HL-60 (cell line): ENCODE measurements at places on chromosomes 7 and 10.
A peak's percentile ranks its signal among the peaks of the same experiment; 100 is the strongest.

DNA sequence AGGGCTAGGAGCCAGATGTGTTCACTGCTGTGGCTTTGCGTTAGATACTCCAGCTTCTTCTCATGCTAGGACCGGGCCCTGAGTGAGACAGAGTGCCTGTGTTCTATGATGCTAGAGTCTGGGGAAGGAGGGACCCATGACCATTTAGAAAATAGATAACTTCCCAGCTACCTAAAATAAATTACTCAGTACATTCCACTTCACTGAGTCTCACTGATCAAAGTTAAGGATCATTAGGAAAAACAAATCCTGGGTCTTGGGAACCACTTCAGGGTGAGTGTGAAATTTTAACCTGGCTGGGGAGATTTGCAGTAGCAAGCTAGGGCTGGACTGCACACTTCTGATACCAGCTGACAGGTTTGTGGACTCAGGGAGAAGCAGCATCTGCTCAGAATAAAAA is 138.1 kb downstream of the EMX2 start:
- DNase-seq = no peak

DNA sequence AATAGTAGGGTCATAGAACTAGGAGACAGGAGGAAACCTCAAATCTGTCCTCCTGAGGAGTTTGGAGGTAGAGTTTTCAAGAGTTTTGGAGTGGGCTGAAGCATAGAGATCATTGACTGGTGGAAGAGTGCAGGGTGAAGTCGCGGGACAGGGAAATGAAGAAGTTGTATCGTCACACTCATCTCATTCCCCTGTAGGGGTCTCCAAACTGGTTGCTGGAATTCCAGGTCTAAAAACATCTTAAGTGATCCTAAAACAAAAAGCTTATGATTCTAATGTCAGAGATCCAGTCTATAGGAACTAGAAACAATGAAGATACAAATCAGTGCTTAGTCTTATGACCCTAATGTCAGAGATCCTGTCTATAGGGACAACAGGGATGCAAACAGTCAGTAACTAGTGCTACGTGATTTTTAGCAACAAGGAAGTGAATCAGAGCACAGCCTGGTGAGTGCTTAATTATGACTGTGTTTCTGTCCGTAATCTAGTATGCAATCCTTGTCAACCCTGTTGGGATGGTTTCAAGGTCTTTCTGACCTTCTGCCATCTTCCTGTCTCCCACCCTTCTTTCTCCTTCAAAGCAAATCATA is 139.4 kb downstream of the SKIDA1 start:
- no peak for DNase-seq

DNA sequence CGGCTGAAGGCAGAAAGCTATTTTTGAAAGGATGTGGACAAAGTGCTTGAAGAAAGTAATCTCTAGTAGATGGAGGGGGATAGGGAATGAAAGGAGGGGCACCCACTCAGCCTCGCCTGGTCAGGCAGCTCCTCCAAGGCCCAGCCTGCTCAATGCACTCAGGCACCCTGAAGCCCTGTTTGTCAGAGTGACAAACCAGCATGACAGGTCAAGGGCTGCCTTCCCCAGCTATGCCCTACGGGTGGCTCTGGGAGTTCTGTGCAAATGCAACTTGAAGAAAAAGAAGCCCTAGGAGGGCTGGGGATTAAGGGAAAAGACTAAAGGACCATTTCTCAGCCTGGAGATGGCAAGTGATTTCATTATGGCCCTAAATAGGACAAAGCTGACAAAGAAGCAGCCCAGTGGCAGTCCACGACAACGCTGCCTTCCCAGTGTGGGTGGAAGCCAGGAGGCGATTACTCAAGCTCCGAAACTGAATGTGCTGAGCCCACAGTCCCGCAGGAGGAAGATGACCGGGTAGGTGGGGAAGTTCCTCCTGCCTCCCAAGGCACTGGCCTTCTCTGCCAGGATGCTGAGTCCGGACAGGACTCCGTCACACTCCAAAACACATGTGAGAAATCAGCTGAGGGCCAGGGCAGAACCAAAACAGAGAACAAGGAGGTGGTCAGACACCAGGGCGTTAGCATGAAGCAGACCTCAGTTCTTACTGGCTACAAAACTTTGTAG is 16.3 kb downstream of the LIPA start:
- DNase-seq = no peak

GRCh38 chr7:156543699-156544598 is 96.6 kb upstream of the RNF32 start:
- DNase-seq = no peak

DNA sequence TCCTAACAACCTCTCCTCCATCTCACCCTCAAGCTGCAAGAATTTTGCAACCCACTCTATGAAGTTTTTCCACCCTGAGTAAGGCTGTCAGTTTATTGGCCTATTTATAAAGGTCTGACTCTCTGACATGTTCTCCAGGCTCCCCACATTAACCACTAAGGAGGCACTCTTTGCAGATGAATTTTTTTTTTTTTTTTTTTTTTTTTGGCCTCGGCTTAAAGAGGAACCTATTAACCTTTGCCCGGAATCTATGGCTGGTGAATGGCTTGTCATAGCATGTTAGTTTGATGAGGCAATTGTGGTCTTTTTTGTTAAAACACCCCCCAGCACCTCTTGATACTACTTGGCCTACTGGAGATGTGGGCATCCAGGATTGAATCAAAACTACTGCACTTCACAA is 57.1 kb downstream of the TBXAS1 start:
- peak; percentile 69 for DNase-seq

- DNase-seq = no peak
These were observed 78.6 kb upstream of the CAPZA2 start for GRCh38 chr7:116783666-116784318.

DNA sequence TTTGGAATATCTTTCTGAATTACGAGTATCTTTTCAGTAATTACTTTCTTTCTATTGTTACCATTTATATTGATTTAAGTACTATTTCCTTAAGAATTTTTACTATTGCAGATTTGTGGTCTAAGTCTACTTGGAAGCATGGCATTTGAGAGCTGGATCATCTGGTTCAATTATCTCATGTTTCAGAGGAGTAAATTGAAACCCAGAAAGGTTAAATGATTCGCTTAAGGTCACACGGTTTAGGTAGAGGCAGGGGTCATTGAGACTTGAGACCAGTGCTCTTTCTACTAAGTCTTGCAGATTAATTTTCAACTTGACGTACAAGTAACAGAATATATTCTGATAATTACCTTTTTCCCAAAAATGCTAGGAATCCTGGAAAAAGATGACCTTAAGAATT is 109.2 kb upstream of the GLCCI1 start:
- DNase-seq = no peak

DNA sequence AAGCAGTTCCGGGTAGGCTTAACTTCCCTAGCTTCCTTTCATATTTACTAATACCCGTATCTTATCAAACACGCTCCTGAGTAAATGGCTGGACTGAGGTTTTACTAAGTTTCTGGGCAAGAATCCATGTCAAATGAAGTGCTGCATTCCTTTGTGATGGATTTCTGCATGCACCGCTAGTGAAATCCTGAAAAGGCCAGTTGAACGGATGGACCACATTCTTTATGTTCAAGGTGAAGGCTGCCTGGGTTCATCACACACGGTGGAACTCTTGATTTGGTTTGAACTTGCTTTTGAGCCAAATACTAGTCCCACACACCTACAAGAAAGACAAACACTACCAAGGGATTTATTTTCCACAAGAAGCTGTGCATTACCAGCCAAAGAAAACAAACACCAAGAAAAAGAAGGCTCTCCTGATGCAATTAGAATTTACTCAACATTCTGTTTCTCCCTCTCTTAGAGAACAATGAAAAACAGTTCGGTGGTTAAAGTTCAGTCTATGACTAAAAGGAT is 255.0 kb upstream of the SEMA3C start:
- DNase-seq = no peak

- no peak for DNase-seq
These were observed 424.0 kb downstream of the PLXNA4 start for GRCh38 chr7:132152131-132152889.

GRCh38 chr7:112930787-112931186 is 140.6 kb upstream of the TMEM168 start:
- DNase-seq = peak; percentile 58

DNA sequence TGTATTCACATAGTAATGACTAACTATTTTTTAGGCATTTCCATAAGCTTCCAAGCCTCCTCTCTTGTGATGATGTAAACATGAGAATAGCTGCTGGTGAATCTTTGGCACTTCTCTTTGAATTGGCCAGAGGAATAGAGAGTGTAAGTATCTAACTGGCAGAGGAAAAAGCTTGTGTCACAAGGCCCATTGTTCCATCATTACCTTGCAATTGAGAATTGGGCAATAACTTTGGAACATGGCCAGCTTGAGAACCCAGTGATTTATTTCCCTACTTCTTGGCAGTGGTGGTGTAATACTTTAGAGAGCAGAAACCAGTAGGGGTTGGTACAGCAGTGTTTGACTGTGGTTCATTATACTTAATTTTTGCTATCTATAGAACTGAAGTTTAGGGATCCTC is 12.0 kb downstream of the IFRD1 start:
- DNase-seq = no peak

GRCh38 chr7:26480156-26480555 is 188.5 kb downstream of the SNX10 start:
- no peak for DNase-seq

DNA sequence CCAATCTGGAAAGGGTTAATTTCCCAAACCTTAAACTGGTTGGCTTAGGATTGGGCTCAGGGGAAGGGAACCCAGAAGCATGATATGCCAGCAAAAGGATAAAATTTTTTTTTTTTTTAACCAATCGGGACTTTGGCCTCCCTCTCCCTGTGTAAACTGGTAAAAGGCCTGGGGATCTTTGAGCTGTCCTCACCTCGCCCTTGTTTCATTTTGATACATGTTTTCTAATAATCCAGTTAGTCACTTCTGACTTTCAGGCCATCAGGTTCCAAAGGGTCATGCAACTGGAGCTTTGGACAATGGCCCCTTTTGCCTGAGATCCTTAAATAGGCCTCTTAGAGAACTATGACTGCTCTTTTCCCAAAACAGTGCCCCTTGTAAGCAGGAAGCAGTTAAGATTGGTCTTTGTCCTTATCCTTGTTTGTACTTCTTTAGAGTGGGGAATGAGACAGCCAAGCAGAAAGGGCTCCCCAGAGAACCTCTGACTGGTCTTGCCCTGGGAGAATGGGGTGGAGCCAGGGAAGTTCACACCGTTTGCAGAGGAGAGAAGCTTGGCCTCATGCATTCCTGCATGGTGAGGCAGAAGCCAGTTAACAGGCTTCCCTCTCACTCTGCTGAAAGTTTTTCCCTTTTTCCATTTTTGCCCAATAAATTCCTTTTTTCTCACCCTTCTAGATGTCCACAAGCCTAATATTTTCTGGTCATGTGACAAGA is 424.2 kb upstream of the CNTNAP2 start:
- DNase-seq = no peak

- DNase-seq = no peak
These were observed 627.9 kb downstream of the SORCS3 start for GRCh38 chr10:105268961-105269360.

- no peak for DNase-seq
These were observed 40.3 kb upstream of the KAT6B start for GRCh38 chr10:74786126-74786525.

- DNase-seq = no peak
These were observed 137.0 kb downstream of the GLCCI1 start for GRCh38 chr7:8105449-8106095.

DNA sequence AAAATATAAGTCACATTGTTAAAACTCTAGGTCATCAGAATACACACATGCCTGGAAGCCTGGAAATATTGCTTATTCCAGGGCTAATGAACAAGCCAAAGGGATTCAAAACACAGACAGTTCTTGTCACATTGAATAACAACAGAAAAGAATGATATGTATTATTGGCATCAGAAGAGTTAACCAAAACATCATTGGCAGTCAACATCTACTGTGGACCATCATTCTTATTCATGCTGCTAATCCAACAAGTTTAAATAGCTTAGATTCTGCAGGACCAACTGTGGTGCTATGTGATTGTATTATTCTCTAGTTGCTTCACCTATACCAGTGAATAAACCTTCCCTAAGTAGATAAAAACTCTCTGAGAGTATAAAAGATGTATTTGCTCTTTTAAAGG is 198.3 kb downstream of the NEBL start:
- DNase-seq = no peak

GRCh38 chr10:95377950-95378349 is 87.1 kb upstream of the PDLIM1 start:
- DNase-seq = no peak

DNA sequence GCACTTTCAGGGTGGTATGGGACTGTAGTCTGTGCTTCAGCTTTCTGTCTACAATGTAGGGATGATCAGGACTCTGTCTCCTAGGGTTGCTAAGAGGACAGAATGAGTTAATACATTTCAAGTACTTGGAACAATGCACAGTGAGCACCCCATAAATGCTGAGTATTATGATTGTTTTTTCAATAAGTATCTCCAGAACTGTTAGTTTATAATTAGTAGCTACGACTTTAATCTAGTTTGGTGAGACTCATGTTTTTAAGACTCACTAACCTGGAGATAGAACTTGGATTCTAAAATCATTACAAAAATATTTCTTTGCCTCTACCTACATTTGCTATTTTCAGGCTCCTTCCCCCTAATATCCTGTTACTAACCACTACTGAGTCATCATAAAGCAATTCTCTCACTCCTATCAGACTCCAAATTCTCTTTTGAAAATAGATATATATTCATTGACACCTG is 95.3 kb downstream of the CPED1 start:
- DNase-seq = no peak

GRCh38 chr10:44380829-44381600 is 3.9 kb downstream of the CXCL12 start:
- DNase-seq = no peak

DNA sequence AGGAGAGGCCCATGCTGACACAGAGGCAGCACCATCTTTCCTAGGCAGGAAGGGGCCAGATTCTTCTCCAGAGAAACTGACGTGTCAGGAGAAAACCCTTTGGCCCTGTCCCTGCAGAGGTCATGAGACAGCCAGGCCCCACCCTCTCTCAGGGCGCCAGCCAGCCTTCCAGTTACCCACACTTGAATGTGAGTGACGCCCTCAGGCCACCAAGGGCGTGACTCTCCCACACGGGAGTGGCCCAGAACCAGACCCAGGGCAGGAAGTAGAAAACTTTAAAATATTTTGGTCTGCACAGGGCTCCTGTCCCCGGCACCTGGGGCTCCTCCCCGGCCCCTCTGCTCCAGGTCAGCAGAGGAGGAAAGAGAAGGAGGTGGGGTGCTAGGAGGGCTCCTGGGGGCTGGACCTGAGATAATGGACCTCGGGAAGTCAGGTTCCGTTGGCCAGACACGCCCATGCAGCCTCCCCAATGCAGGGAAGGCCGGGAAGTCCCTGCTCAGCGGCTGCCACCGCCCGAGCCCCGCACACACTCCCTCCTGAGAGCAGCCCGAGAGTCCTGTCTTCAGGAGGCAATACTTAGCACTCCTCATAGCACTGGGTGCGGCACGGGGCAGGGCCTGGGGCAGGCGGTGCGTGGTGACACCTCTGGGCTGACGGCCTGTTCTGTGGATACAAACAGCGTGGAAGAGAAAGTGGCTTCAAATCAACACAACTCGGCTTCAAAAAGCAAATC is 67.0 kb upstream of the CFAP46 start:
- DNase-seq = no peak

DNA sequence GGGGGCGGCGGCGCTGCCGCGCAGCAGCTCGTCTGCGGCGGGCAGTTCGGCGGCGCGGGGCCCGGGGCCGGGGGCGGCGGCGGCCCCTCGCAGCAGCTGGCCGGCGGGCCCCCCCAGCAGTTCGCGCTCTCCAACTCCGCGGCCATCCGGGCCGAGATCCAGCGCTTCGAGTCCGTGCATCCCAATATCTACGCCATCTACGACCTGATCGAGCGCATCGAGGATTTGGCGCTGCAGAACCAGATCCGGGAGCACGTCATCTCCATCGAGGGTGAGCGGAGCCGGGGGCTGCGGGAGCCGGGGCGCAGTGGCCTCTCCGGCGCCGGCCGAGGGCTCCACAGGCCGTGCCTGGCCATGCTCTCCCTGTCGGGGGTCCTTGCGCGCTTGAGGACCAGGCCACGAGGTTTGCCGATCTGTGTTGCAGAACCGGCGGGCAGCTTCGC is 548 bp downstream of the AGAP3 start:
- DNase-seq = peak; percentile 22
